Naive thymus-derived CD4-positive, alpha-beta T cell (primary cell): ENCODE measurements at places on chromosomes 2 and 18.
A peak's percentile ranks its signal among the peaks of the same experiment; 100 is the strongest.

- no peaks in the 10 kb centered on the region for H3K27me3 ChIP-seq
- DNase-seq = no peak
- no peak overlapping the region for H3K4me3 ChIP-seq
- H3K27ac ChIP-seq = no peak overlapping the region
- H3K36me3 ChIP-seq = no peaks in the 10 kb centered on the region
Observed at GRCh38 chr18:33700513-33700976, 122.5 kb downstream of the ASXL3 start.

DNA sequence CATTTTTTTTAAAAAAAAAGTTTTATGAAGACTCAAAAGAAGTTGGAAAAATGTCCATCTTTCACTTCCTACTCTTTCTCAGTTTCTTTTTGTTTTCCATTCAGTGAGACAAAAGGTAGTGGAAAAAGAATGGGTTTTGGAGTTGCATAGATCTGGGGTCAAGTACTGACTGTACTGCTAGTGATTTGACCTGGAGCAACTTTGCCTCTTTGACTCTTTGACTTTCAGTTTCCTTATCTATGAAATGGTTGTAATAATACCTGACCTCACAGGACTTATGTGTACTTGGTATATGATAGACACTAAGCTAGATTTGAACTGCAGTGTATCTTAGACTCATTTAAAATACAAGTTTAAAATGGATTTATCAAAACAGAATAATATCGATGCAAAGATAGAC, 3.5 kb upstream of the KCNE4 start:
- H3K36me3 ChIP-seq = no peaks in the 10 kb centered on the region
- DNase-seq = no peak
- no peaks in the 10 kb centered on the region for H3K27me3 ChIP-seq
- no peak overlapping the region for H3K27ac ChIP-seq
- no peak overlapping the region for H3K4me3 ChIP-seq

DNA sequence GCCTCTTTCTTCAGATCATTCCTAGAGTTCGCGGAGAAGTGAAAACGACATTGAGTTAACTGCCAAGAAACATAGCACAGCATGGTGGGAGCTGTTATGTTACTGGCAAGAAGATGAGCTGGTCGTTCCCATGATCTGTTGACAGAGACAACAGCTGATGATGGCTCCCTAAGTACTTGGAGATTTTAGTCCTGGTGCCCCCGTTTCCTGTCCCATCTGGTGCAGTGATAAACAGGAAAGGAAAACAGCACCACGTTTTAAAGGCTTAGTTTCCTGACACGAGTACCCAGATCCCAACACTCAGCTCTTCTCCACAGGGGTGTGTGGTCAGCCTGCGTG, 56.4 kb upstream of the KCNG2 start:
- no peaks in the 10 kb centered on the region for H3K27me3 ChIP-seq
- peaks cover 78% of the 10 kb centered on the region for H3K36me3 ChIP-seq
- H3K27ac ChIP-seq = no peak overlapping the region
- DNase-seq = no peak
- no peak overlapping the region for H3K4me3 ChIP-seq

DNA sequence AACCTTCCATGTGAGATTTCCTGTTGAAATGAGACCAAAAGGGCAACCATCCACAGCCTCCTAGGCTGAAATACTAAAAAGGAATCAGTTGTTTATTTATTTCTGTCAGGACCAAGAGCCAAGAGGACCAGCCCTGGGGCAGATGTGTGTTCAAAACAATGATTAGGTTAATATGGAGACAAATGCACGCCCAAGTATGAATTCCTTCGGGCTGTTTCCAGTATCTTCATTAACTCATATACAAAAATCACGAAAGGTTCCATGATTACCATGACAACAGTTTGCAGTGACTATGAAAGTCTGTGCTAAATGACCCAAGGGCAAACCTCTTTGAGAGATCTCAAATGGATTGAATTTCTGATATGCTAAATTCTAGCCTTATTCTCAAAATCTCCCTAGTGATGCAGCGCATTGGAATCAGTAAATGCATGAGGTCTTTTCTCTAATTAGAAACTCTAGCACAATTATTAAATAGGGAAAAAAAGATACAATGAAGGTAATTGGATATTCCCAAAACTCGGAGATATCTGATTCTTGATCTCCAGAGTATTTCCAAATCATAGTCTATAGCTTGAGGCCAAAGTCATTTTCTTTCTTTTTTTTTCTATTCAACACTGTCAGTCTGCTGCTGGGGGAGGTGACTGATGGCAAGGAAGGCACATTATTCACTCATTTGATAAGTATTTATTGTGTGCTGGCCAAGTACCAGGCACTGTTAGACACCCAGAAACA, 35.6 kb downstream of the VIT start:
- H3K27ac ChIP-seq = no peak overlapping the region
- no peaks in the 10 kb centered on the region for H3K27me3 ChIP-seq
- no peaks in the 10 kb centered on the region for H3K36me3 ChIP-seq
- H3K4me3 ChIP-seq = no peak overlapping the region
- no peaks in the 10 kb centered on the region for H3K4me1 ChIP-seq

DNA sequence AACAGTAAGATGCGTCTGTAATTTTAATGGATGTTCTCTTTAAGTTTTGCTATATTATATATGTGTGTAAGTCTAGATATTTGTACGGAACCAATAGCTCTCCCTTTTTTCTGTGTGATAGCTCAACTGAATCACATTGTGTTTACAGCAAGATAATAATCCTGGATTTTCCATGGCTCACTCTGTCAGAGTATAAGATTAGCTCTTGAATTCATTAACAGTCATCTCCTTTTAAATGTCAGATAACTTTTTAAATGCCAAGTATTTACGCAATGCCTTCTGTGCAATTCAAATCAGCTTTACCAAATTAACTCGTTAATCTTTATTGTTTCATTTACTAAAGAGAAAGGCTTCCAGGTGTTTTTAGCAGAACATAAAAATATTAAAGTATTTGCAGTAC, 76.9 kb downstream of the KIAA2012 start:
- no peak overlapping the region for H3K4me3 ChIP-seq
- DNase-seq = no peak
- no peaks in the 10 kb centered on the region for H3K36me3 ChIP-seq
- no peaks in the 10 kb centered on the region for H3K27me3 ChIP-seq
- no peaks in the 10 kb centered on the region for H3K4me1 ChIP-seq
- H3K27ac ChIP-seq = no peak overlapping the region

GRCh38 chr18:46331316-46331715, 227.1 kb downstream of the HAUS1 start:
- no peak for DNase-seq
- H3K4me3 ChIP-seq = no peak overlapping the region
- peaks cover 4% of the 10 kb centered on the region for H3K27me3 ChIP-seq
- peaks cover 4% of the 10 kb centered on the region for H3K4me1 ChIP-seq
- H3K27ac ChIP-seq = no peak overlapping the region

DNA sequence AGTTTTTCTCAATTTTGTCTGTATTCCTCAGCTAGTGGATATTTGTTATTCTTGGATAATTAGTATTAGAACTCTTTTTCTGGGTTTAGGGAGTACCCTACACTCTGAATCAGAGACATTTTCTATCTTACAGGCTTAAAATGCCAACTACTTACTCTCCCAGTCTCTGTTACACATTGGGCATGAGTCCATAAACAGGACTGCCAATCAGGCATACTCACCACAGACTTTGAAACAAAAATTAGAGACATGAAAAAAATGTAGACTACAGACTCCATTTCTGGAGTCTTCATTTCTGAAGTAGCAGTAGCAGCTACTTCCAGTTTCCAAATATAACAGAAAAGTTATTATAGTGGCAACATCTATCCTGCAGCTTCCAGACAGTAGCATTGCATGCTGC, 279.7 kb downstream of the MBD5 start:
- H3K36me3 ChIP-seq = no peaks in the 10 kb centered on the region
- no peak for DNase-seq
- no peaks in the 10 kb centered on the region for H3K4me1 ChIP-seq
- no peaks in the 10 kb centered on the region for H3K27me3 ChIP-seq
- no peak overlapping the region for H3K27ac ChIP-seq
- H3K4me3 ChIP-seq = no peak overlapping the region

DNA sequence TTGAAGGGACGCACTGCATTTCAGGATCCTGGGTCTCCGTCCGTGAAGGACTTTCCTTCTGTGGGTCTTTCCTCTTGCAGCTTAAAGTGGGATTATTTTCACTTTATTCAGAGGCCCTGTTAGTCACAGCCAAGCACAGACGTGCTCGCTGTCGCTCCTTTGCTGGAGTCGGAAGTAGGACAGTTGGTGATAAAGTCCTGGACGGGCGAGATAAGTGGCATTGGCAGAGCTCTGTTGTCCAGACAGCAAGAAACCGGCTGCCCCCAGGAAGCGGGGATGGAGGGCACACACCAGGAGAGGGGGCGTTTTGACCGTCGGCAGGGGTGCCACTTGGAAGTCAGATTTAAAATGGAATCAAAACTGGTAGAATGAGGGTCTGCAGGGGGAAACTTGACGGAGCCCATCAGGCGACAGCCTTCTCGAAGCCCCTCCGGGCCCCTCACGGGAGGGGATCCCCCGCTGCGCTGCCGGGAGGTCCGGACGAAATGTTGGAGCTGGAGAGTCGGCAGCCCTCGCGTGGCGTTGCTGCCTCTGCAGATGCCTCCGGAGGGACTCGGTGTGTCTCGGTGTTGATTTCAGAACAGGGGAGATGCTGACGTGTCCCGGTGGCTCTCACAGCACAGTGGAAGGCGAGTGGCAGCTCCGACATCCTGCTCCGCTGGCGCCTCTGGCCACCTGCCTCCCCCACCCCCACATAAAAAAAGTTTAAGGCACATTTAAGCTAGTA, 124.2 kb downstream of the NFATC1 start:
- peaks cover 50% of the 10 kb centered on the region for H3K4me1 ChIP-seq
- peak; percentile 54 for DNase-seq
- H3K4me3 ChIP-seq = peak overlapping the region; percentile 2
- no peaks in the 10 kb centered on the region for H3K27me3 ChIP-seq
- H3K27ac ChIP-seq = peak overlapping the region; percentile 51

- H3K36me3 ChIP-seq = no peaks in the 10 kb centered on the region
- no peaks in the 10 kb centered on the region for H3K27me3 ChIP-seq
- no peak overlapping the region for H3K4me3 ChIP-seq
- no peak for DNase-seq
Observed at GRCh38 chr18:676069-676468, 18.6 kb downstream of the TYMS start.

GRCh38 chr2:183248866-183249567, 124.8 kb downstream of the NUP35 start:
- DNase-seq = no peak
- H3K36me3 ChIP-seq = no peaks in the 10 kb centered on the region
- no peaks in the 10 kb centered on the region for H3K4me1 ChIP-seq
- H3K27ac ChIP-seq = no peak overlapping the region

DNA sequence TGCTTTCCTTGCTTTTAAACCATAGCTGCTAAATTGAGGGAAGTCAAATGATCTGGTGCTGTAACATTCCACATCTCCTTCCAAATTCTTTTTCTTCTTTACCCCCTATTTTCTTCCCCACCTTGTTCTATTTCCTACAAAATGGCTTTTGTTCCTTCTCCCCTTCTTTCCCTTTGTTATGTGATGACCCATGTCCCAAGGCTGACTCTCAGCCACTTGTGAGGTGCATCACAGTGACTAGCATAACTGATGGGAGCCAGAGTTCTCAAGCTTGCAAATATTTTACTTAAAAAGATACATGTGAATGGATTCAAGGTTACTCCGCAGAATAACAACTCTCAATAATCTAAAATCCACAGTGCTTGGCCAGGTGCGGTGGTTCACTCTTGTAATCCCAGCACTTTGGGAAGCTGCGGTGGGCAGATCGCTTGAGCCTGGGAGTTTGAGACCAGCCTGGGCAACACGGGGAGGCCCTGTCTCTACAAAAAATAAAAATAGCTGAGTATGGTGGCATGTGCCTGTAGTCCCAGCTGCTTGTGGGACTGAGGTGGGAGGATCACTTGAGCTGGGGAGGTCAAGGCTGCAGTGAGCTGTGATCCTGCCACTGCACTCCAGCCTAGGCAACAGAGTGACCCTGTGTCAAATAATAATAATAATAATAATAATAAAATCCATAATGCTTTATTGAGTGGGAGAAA, 100.1 kb upstream of the CERS6 start:
- H3K36me3 ChIP-seq = no peaks in the 10 kb centered on the region
- peaks cover 15% of the 10 kb centered on the region for H3K4me1 ChIP-seq
- H3K27ac ChIP-seq = no peak overlapping the region
- no peaks in the 10 kb centered on the region for H3K27me3 ChIP-seq

GRCh38 chr2:110702514-110703380, 24.9 kb upstream of the BUB1 start:
- H3K36me3 ChIP-seq = no peaks in the 10 kb centered on the region
- no peaks in the 10 kb centered on the region for H3K27me3 ChIP-seq
- H3K4me3 ChIP-seq = no peak overlapping the region

DNA sequence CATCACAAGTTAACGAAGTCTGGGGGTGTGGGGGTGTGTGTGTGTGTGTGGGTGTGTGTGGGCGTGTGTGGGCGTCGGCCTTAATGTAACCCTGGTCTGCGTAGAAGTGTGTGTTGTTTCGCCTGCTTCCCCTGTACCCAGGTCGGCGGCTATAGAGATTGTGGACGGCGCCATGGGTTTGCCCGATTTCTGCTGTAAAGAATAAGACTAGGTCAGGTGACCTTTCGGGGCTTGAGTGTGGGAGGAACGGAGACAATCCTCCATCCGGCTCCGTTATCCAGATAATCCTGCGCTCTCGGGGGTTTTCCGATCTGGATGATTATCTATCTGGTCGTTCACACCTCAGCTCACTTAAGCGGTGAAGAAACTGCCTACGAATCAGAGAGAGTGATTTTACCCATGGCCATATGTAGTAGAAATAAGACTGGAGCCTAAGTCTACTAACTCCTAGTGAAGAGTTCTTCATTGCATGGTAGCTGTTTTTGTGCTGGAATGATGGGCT, 543 bp downstream of the HADHB start:
- H3K4me3 ChIP-seq = peak overlapping the region; percentile 99
- DNase-seq = peak; percentile 53
- no peaks in the 10 kb centered on the region for H3K27me3 ChIP-seq
- peaks cover 13% of the 10 kb centered on the region for H3K36me3 ChIP-seq
- H3K4me1 ChIP-seq = peaks cover 19% of the 10 kb centered on the region

- no peak overlapping the region for H3K27ac ChIP-seq
- H3K27me3 ChIP-seq = no peaks in the 10 kb centered on the region
- no peak for DNase-seq
- no peak overlapping the region for H3K4me3 ChIP-seq
- no peaks in the 10 kb centered on the region for H3K4me1 ChIP-seq
Observed at GRCh38 chr18:74519320-74520095, 14.8 kb upstream of the CNDP1 start.

GRCh38 chr2:159073256-159073655, 104.8 kb downstream of the TANC1 start:
- DNase-seq = no peak
- no peaks in the 10 kb centered on the region for H3K4me1 ChIP-seq
- H3K4me3 ChIP-seq = no peak overlapping the region
- no peaks in the 10 kb centered on the region for H3K27me3 ChIP-seq
- no peaks in the 10 kb centered on the region for H3K36me3 ChIP-seq

DNA sequence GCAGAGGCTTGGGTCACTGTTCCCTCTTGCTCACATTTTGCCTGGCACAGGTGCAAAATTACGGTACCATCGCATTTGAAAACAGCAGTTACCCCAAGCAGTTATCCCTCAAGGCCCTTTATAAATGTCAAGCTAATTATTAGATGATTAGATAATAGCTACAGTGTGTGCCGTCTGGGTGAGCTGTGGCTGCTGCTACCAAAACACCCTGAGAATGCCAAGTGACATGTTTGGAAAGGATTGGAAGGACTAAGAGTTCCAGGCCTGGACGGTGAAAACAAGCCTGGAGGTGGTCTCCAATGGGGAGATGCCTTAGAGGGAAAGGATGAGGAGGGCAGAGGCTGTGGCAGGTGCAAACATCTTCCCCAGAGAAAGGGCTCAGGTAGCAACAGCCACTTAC, 120.6 kb downstream of the CAPN13 start:
- H3K4me1 ChIP-seq = no peaks in the 10 kb centered on the region
- H3K4me3 ChIP-seq = no peak overlapping the region
- no peak overlapping the region for H3K27ac ChIP-seq
- H3K36me3 ChIP-seq = no peaks in the 10 kb centered on the region
